ENCODE measurements at places on chromosomes 12 and 14. TPM values are rescaled to one million over a fixed set of nuclear protein-coding genes. Genes with fewer than 3 reads are reported as not detected.

Gene STAB2
- total RNA-seq = not detected

GRCh38 chr12:95102916-95103671 is 29.7 kb upstream of the NR2C1 start:
- peak; percentile 65 for DNase-seq

Gene NKX2-1
- not detected for total RNA-seq

DNA sequence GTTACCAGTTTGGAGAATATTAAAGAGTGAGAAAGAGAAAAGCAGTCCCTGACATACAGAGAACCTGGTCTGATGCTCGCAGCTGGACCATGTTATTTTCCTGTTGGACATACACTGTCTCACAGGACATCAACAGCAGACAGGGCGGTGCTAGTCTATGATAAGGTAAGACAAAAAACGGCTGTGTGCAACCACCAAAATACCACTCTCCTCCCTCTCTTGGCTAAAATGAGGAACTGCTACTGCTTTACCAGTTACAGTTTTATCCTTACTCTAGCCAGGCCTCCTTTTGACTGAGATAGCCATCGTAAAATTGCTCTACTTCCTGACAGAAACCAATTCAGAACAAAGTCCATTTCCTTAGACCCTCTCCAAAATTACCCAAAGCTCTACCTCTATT is 47.0 kb upstream of the ERGIC2 start:
- no peak for DNase-seq

- no peak for DNase-seq
These were observed 17.3 kb downstream of the TTC8 start for GRCh38 chr14:88841741-88842140.

Gene TCL1A
- not detected for total RNA-seq

- DNase-seq = no peak
These were observed 26.2 kb upstream of the ALX1 start for GRCh38 chr12:85253853-85254252.

GRCh38 chr12:116882742-116883141 is 1.5 kb upstream of the HRK start:
- DNase-seq = no peak

GRCh38 chr12:70628701-70629480 is 8.3 kb downstream of the PTPRB start:
- no peak for DNase-seq

GRCh38 chr12:54472494-54473262 is 724 bp downstream of the GTSF1 start:
- no peak for DNase-seq

DNA sequence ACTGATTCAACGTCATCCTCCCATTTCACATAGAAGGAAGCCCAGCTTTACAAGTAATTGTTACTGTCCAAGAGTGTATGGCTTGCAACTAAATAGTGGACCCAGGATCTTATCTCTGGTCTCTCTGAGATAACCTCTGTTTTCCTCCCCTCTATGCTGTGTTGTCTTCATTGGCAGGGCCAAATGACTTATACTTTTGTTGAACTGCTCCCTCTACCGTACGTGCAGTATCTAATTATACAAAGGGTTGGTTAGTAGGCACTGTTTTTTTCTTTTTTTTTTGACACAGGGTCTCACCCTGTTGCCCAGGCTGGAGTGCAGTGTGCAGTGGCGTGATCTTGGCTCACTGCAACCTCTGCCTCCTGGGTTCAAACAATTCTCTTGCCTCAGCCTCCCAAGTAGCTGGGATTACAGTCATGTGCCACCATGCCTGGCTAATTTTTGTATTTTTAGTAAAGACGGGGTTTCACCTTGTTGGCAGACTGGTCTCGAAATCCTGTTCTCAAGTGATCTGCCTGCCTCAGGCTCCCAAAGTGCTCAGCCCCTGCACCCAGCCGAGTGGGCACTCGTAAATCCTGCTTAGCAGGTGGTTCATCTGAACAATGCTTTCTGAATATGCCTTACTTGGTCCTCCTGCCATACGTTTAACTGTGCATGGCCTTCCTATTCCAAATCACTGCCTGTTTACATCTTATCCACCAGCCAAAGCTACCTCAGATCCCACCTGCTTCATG is 162.1 kb downstream of the ADCK1 start:
- DNase-seq = no peak

Gene TUNAR
- total RNA-seq = not detected

GRCh38 chr12:49451468-49452259 is 84.4 kb downstream of the SPATS2 start:
- DNase-seq = no peak

GRCh38 chr12:68391937-68392336 is 59.8 kb upstream of the MDM1 start:
- DNase-seq = no peak

DNA sequence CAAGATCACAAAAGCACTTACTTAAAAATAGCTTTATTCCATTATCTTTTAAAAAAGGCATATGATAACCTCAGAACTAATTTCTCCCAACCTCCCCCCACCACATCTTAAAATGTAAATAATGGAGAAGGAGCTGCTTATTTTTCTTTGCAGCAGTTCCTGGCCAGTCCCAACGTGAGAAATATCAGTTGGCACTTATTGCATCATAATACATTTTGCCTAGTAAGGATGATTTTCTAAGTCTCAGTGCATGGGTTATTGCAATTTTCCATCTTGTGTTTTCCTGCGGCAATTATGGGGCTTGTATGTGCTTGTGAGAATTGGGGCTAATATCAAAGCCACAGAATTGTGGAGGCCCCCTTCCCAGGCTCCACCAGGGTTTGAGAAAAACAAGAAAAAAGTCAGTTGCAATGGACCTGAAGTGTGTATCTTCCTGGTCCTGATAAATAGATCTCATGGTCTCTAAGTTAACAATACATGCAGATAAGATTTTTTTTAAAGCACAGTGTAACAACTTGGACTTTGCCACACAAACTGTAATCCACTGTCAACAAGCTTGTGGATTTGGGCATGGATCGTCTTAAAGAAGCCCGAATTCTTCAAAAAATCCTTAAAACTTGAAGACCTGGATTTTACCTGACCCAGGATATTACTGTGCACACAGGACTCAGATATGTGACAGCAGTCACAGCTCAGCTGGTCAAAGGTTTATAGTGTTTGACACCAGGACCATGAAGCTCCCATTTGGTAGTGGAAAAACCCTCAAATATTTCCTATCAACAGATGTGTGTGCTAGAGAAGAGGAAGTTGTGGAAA is 2.8 kb upstream of the WSB2 start:
- DNase-seq = no peak

Gene AKAP3
- 3.1 TPM for total RNA-seq

GRCh38 chr12:101962486-101962885 is 85.1 kb downstream of the DRAM1 start:
- DNase-seq = no peak

- DNase-seq = no peak
These were observed 107.3 kb downstream of the KIF26A start for GRCh38 chr14:104245723-104246122.

DNA sequence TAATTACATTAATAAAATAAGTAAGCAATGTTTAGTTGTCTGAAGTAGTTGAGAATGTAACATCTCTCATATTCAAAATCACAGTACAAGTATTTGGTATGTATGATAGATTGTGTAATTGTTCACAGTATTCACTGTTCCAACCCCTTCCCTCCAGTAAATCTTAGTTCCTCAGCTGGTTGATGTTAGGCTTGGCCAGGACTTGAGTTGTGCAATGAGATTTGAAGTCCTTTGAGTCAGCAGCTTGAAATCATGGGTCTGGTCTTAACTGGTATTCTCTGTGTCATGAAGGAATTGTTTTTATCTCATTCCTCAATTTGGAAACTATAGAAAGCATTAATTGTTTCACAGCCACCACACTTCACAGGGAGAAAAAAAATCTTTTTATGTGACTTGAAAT is 477.1 kb downstream of the FSCB start:
- no peak for DNase-seq

DNA sequence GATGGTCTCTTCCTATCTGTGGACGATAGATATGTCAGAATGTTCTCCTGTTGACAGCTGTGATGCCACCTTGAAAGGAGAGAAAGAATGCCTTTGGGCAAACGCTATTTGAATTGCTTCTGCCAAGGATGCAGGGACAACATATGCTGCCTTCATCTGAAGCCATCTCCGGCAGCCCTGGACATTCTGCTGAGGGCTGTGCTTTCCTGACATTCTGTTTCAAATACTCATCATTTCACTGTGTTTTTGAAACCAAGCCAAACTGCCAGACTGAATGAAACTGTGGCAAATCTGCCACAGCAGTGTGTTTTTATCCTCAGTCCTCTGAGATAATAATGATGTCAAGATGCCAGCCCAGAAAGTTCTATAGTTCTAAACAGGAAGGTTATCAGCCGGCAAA is 85.8 kb upstream of the BCAT1 start:
- DNase-seq = no peak

GRCh38 chr14:75234173-75235115 is 44.2 kb upstream of the FOS start:
- DNase-seq = no peak

GRCh38 chr14:88929656-88930436 is 105.4 kb downstream of the TTC8 start:
- no peak for DNase-seq

DNA sequence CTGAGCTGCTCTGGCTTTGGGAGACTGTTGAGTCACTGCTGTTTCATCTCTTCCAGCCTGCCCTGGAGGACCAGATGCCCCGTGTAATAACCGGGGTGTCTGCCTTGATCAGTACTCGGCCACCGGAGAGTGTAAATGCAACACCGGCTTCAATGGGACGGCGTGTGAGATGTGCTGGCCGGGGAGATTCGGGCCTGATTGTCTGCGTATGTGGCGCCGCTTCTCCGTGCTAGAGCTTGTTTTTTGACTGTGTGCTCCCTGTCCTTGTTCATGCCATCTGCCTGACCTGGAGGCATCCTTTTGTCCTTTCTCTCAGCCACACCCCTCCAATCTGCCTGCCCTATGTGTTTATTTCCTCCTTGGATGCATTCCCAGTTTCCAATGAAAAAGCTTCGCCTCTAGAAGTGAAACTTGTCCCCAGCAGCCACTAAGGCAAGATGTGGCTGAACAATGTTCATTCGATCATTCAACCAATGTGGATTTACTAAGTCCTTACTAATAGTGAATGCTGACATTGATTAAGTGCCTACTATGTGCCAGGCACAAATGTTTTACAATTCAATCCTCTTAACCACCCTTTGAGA is 98.6 kb downstream of the NT5DC3 start:
- no peak for DNase-seq

- peak; percentile 31 for DNase-seq
These were observed 264.3 kb upstream of the FOXN3 start for GRCh38 chr14:89681086-89682018.

DNA sequence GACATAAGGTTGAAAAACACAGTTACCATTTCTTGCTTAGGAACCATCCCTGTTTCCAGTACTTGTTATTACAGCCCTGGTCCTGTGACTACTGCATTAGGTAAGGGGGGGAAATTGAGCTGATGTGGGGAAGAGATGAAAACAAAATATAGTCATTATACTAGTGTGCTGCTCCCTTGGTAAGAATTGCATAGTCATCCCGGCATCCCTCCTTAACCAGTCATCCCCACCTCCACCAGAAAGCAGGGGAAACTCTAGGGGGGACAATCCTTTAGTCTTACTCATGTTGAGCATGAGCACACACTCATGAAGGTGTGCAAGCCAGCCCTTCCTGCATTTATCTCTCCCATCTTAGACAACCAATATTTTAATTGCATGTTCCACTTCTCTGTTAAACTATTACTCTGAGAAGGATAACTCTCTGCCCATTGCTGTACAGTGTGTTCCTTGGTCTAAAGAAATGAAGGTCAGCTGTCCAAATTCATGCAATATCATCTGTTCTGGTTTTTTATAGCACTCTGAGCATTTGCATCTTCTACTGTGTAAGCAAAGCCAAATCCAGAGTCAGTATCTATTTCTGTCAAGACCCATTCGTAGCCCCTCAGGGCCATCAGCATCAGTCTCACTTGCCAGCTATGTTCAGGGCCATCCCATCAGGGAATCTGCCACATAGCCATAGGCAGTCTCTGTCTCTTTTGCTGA is 46.8 kb downstream of the TMEM30B start:
- DNase-seq = no peak

DNA sequence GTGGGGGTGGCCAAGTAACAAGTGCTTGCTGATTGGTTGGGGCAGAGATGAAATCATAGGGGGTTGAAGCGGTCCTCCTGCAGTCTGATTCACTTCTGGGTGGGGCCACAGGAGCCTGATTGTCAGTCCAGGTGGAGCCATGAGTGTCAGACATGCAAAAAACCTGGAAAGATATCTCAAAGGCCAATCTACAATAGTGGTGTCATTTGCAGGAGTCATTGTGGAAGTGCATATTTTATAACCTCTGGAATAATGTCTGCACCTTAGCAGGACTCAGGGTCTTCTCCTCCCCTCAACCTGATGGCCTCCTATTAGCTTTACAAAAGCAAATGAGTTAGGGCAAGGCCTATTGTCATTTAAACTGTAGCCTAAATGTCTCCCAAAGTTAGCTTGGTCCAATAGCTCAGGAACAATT is 241.4 kb downstream of the NUAK1 start:
- no peak for DNase-seq

DNA sequence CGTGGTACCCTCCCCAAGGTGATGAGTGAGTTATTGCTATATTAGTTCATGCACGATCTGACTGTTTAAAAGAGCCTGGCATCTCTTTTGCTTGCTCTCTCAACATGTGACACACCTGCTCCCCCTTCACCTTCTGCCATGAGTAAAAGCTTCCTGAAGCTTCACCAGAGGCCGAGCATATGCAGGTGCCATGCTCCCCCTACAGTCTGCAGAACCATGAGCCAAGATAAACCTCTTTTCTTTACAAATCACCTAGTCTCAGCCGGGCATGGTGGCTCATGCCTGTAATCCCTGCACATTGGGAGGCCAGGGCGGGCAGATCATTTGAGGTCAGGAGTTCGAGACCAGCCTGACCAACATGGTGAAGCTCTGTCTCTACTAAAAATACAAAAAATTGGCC is 61.8 kb downstream of the RNFT2 start:
- DNase-seq = no peak

Gene ZNF268
- 15.8 TPM for total RNA-seq

- DNase-seq = no peak
These were observed 333.9 kb downstream of the CEP128 start for GRCh38 chr14:80607430-80608190.

GRCh38 chr14:43540948-43541347 is 966.1 kb downstream of the FSCB start:
- no peak for DNase-seq

GRCh38 chr14:103838117-103838516 is 9.3 kb downstream of the PPP1R13B start:
- no peak for DNase-seq

GRCh38 chr12:52771088-52771487 is 6.1 kb downstream of the KRT76 start:
- DNase-seq = no peak
